Right lung (tissue), 10 donors: ENCODE measurements at places on chromosomes 13 and 19. TPM values are rescaled to one million over a fixed set of nuclear protein-coding genes. Genes with fewer than 3 reads are reported as not detected.

- no peak for DNase-seq
These were observed 12.7 kb upstream of the KBTBD6 start for GRCh38 chr13:41145136-41145908.

DNA sequence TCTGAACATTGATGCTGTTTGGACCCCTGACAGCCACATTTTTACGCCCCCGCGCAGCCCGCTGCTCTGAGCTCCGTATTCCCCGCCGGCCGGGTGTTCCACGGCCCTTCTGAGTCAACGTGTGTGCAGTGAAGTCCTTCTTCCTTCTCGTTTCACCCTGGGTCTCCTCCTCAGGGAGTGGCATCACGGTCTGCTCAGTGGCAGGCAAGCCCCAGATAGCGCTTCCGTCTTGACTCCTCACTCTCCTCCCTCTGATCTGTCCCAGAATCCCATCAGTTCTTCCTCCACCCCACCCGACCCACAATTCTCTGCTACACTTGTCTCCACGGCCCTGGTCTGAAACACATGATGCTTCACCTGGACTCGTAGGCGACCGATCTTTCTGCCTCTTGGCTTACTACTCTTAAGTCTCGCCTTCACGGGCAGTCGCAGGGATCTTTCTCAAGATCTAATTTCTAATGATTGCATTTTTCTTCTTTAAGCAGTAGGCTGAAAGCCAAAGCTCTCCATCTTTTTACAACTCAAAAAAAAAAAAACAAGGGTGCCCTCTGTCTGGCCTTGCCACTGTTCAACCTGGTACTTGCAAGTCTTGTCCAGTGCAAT lies 33.9 kb downstream of the CCNE1 start:
- DNase-seq, result no peak

DNA sequence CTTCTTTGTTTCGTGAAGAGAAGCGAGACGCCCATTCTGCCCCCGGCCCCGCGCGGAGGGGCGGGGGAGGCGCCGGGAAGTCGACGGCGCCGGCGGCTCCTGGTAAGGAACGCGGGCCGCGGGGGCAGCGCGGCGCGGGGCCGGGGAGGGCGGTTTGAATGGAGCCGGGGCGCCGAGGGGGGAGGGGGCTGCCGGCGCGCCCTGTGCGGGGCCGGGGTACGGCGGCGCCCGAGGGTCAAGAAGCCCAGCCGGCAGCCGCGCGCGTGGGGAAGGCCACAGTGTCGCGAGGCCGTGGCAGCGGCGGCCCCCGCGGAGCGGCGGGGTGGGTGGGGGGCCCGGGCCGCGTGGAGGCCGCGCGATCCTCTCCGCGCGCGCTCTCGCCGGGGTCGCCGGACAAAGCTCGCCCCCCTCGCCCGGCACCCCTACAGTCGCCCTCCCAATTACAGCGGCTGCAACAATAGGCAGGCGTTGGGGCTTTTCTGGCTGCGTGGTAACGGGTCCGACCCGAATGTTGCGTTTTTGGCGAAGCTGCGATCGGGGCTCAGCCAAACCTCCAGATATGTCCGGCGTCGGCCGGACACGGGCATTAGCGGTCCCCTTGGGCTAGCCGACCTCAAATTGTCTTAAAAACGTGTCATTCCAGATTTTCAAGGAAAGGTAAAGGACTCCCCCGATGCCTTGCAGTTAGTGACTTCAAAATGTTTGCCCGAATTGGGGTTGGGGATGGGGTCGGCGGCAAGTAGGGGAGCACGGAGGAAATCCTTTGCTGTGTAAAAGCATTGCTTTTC lies 437 bp downstream of the SMARCA4 start:
- DNase-seq, result no peak

DNA sequence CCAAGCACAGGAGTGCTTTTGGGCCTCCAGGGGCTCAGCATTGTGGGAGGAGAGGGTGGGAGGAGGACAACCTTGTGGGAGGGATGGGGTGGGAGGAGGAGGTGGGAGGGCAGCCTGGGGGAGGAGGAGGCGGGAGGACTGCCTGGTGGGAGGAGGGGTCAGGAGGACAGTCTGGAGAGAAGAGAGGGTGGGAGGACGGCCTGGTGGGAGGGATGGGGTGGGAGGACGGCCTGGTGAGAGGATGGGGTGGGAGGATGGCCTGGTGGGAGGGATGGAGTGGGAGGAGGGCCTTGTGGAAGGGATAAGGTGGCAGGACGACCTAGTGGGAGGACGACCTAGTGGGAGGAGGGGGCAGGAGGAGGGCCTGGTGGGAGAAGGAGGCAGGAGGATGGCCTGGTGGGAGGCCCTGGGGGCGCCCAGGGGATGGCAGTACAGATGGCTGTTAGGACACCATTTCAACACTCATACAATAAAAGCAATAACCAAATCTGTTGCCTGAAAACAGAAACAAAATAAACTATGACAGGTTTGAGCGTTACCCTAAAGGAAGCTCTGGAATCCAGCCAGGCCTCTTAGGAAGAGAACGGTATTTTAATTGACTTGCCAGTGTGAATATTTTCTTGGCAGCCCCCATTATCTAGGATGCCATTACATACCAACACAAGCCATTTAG lies 63.7 kb downstream of the CRYL1 start:
- DNase-seq, result no peak

GRCh38 chr19:4965061-4965460 lies 3.9 kb upstream of the KDM4B start:
- no peak for DNase-seq

The NEK5 gene
- polyA plus RNA-seq, result 5.3 TPM

- no peak for DNase-seq
These were observed 188.8 kb downstream of the TSHZ3 start for GRCh38 chr19:31160336-31160926.

DNA sequence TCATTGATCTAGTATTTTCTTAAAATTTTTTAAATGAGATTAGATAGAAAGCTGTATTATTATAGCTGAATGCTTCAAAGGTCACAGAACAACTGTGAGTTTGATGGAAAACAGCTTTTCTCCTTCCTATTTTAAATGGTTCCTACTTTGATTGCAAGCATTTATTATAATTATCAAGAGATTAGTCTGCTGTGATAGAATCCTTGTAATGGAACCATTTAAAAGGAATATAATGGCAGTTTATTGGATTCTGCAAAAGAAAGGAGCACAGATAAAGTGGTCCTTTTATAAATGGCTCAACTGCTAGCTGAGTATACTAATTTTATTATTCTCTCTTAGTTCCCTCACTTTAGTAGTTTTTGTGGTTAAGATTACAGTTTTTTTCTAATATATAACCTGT lies 87.0 kb downstream of the MAB21L1 start:
- no peak for DNase-seq

The TEX29 gene
- 0.22 TPM for polyA plus RNA-seq

DNA sequence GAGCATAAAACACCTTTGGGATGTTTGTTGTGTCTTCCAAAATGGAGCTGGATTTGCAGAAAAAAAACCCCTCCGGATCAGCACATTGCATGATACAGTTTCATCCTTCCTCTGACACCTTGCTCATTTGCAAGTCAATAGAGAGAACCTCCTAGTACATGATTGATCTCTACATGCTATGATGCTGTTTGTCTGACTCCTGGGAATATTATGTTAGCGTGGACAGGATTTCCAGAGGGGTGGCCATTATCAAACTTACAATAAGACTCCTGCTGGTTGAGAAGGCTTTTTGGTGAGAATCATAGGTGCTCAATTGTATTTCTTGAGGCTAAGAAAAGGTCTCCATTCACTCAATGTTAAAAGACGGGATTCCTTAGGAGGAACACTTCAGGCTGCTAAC lies 75.9 kb upstream of the SCEL start:
- no peak for DNase-seq

The TGFBR3L gene
- 0.39 TPM for polyA plus RNA-seq
